Activated B cell treated with CpG ODN at 0.5 μM for 24 hours (primary cell): ENCODE measurements at places on chromosomes 3 and 15. TPM values are rescaled to one million over a fixed set of nuclear protein-coding genes. Genes with fewer than 3 reads are reported as not detected.
A peak's percentile ranks its signal among the peaks of the same experiment; 100 is the strongest.

GRCh38 chr3:65173841-65174240, 486.0 kb upstream of the ADAMTS9 start:
- no peaks in the 10 kb centered on the region for H3K27me3 ChIP-seq
- no peak overlapping the region for H3K4me3 ChIP-seq
- no peaks in the 10 kb centered on the region for H3K36me3 ChIP-seq
- no peaks in the 10 kb centered on the region for H3K4me1 ChIP-seq
- no peak overlapping the region for H3K27ac ChIP-seq

- H3K27me3 ChIP-seq, result no peaks in the 10 kb centered on the region
- no peak for DNase-seq
- H3K27ac ChIP-seq, result no peak overlapping the region
- no peaks in the 10 kb centered on the region for H3K36me3 ChIP-seq
These were observed 50.2 kb upstream of the MRPS22 start for GRCh38 chr3:139293665-139294023.

GRCh38 chr3:85697156-85697555, 738.4 kb downstream of the CADM2 start:
- no peak overlapping the region for H3K4me3 ChIP-seq
- no peaks in the 10 kb centered on the region for H3K4me1 ChIP-seq
- no peaks in the 10 kb centered on the region for H3K27me3 ChIP-seq
- DNase-seq, result no peak
- no peaks in the 10 kb centered on the region for H3K36me3 ChIP-seq
- no peak overlapping the region for H3K27ac ChIP-seq

GRCh38 chr3:136070953-136071949, 105.7 kb downstream of the PPP2R3A start:
- H3K4me3 ChIP-seq, result no peak overlapping the region
- H3K27ac ChIP-seq, result no peak overlapping the region
- DNase-seq, result no peak

- no peak for DNase-seq
- no peaks in the 10 kb centered on the region for H3K27me3 ChIP-seq
- no peak overlapping the region for H3K4me3 ChIP-seq
- no peaks in the 10 kb centered on the region for H3K36me3 ChIP-seq
- no peak overlapping the region for H3K27ac ChIP-seq
- H3K4me1 ChIP-seq, result no peaks in the 10 kb centered on the region
These were observed 15.2 kb downstream of the PRICKLE2 start for GRCh38 chr3:64209866-64210621.

DNA sequence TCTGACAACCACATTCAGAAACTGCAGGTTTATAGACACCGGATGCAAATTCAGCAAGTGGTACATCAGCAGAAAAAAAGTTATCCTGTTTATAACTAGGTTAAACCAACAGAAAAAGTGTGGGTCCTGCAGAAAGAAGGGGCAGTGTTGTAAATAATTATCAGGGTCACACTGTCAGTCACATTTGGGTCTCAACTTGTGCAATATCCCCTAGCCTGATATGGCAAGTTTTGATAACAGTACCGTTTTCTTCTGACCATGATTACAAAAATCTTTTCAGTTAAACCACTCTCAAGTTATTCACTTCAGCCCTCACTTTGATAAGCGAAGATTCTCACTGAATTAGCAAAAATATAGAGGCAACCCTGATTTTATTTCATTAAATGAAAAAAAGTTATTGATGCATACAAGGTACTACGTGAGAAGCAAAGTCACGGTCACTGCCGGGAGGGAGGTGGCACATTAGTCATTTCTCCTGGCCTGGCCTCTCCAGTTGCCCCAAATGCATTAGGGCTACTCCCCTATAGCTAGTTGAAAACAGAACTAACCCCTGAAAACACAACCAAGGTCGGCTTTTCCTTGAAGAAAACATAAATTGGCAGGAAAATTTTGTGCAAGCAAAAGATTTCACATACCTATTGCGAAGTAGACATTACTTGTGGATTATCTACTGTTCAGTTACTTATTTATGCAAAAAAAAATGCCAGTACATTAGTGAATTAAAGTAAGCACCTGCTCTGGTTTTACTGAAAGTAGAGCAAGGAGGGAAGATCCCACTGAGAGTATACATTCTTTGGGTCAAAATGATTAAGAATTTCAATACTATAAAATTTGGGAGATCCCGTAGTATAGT, 28.6 kb downstream of the IL5RA start:
- no peak for DNase-seq
- H3K27ac ChIP-seq, result peak overlapping the region; percentile 46
- no peaks in the 10 kb centered on the region for H3K36me3 ChIP-seq
- peaks cover 2% of the 10 kb centered on the region for H3K27me3 ChIP-seq
- peaks cover 25% of the 10 kb centered on the region for H3K4me1 ChIP-seq

- H3K4me1 ChIP-seq, result peaks cover 10% of the 10 kb centered on the region
- peaks cover 84% of the 10 kb centered on the region for H3K36me3 ChIP-seq
- DNase-seq, result no peak
- H3K4me3 ChIP-seq, result no peak overlapping the region
- H3K27ac ChIP-seq, result no peak overlapping the region
These were observed 49.7 kb downstream of the SLC6A6 start for GRCh38 chr3:14451844-14452739.

- no peak for DNase-seq
- H3K27ac ChIP-seq, result peak overlapping the region; percentile 56
- no peaks in the 10 kb centered on the region for H3K27me3 ChIP-seq
- no peaks in the 10 kb centered on the region for H3K36me3 ChIP-seq
These were observed 4.9 kb downstream of the ZBTB38 start for GRCh38 chr3:141373232-141373631.

DNA sequence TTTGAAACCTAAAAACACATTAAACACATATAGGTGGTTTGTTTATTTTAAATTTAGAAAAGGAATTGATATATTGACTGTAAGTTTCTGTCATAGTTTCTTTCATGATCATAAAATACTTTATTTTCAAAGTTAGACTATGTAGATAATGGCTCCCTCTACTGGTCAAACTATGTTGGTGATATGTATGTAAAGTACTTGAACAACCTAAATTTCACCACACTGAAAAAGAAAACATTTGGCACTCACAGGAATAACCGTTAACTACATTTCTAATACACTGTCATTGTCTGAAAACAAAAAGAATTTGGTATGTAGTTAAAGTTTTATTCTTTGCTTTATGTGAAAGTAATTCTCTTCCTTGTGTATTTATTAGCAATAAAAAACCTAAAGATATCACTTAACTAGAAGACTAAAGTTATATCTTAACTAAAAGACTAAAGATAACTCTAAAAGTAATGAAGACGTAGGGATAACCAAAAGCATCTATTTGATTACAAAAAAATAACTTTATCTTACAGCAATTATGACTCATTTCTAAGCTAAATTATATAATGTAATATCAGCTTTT, 427.5 kb downstream of the VGLL3 start:
- no peak overlapping the region for H3K27ac ChIP-seq
- no peak for DNase-seq
- no peaks in the 10 kb centered on the region for H3K4me1 ChIP-seq
- H3K27me3 ChIP-seq, result no peaks in the 10 kb centered on the region

DNA sequence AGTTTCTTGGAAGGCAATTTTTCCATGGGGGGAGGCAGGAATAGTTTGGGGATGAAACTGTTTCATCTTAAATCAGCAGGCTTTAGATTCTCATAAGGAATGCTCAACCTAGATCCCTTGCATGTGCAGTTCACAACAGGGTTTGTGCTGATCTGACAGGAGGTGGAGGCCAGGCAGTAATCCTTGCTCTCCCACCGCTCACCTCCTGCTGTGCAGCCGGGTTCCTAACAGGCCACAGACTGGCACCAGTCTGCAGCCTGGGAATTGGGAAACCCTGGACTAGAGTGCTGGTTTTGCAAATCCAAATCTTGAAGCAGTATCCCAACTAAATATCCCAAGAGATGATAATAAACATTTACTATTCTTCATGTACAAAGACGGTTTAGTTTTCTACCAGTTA, 256.3 kb upstream of the TMCO5A start:
- no peaks in the 10 kb centered on the region for H3K27me3 ChIP-seq
- no peak overlapping the region for H3K27ac ChIP-seq
- no peaks in the 10 kb centered on the region for H3K4me1 ChIP-seq
- H3K4me3 ChIP-seq, result no peak overlapping the region
- H3K36me3 ChIP-seq, result no peaks in the 10 kb centered on the region
- DNase-seq, result no peak

GRCh38 chr15:62578546-62578945, 413.5 kb upstream of the C2CD4B start:
- peaks cover 18% of the 10 kb centered on the region for H3K4me1 ChIP-seq
- no peaks in the 10 kb centered on the region for H3K36me3 ChIP-seq
- DNase-seq, result no peak
- peaks cover 8% of the 10 kb centered on the region for H3K27me3 ChIP-seq
- no peak overlapping the region for H3K4me3 ChIP-seq

- H3K27me3 ChIP-seq, result no peaks in the 10 kb centered on the region
- no peak for DNase-seq
- H3K4me3 ChIP-seq, result no peak overlapping the region
- no peaks in the 10 kb centered on the region for H3K36me3 ChIP-seq
- no peak overlapping the region for H3K27ac ChIP-seq
These were observed 82.0 kb downstream of the CNTN3 start for GRCh38 chr3:74532446-74532845.

GRCh38 chr3:67863869-67864268, 209.5 kb upstream of the SUCLG2 start:
- no peaks in the 10 kb centered on the region for H3K36me3 ChIP-seq
- H3K4me1 ChIP-seq, result no peaks in the 10 kb centered on the region
- DNase-seq, result no peak
- H3K27ac ChIP-seq, result no peak overlapping the region

DNA sequence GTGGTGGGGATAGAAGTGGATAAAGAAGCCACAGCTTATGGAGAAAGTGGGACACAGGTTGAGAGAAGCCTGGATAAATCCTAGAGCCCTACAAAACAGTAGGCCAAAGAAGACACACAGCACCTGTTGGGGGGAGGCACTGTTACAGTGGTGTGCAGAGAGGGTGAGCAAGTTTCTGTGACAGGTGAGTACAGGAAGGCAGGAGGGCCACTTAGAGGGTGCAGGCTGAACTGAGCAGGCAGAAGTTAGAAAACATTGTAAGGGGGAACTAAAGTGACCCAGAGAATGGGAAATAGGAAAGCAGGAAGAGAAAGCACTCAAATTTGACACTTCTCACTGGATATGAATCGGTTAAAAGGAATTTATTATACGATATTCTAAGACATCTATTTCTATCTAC, 146.1 kb upstream of the TMCO5A start:
- no peak overlapping the region for H3K27ac ChIP-seq
- H3K4me1 ChIP-seq, result no peaks in the 10 kb centered on the region
- DNase-seq, result no peak
- no peak overlapping the region for H3K4me3 ChIP-seq
- no peaks in the 10 kb centered on the region for H3K36me3 ChIP-seq
- H3K27me3 ChIP-seq, result no peaks in the 10 kb centered on the region

DNA sequence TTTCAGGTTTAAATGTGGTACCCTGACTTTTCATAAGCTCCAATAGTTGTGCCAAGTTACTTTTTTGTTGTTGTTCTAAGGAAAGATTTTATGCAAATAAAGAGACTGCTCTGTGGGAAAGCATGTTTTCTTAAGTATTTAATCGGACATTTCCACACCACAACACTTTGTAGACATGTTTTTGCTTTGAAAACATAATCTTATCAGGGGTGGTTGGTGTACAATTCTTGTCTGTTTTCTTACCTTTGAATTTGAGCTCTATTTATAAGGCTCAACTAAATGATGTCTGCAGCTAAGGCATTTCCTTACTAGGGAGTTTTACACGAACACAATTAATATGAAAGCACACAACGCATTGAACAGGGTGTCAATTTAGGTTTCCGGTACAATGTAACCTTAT, 81.5 kb upstream of the CDIN1 start:
- H3K36me3 ChIP-seq, result no peaks in the 10 kb centered on the region
- DNase-seq, result no peak
- peaks cover 4% of the 10 kb centered on the region for H3K27me3 ChIP-seq
- no peaks in the 10 kb centered on the region for H3K4me1 ChIP-seq
- no peak overlapping the region for H3K4me3 ChIP-seq

- H3K36me3 ChIP-seq, result no peaks in the 10 kb centered on the region
- H3K27me3 ChIP-seq, result peaks cover 12% of the 10 kb centered on the region
- H3K4me1 ChIP-seq, result no peaks in the 10 kb centered on the region
- H3K4me3 ChIP-seq, result no peak overlapping the region
These were observed 7.9 kb downstream of the ECE2 start for GRCh38 chr3:184283681-184284080.

GRCh38 chr3:133246773-133247172, 153.1 kb upstream of the BFSP2 start:
- peaks cover 6% of the 10 kb centered on the region for H3K27me3 ChIP-seq
- no peaks in the 10 kb centered on the region for H3K4me1 ChIP-seq
- no peak for DNase-seq

- no peak overlapping the region for H3K27ac ChIP-seq
- H3K4me3 ChIP-seq, result no peak overlapping the region
- no peaks in the 10 kb centered on the region for H3K36me3 ChIP-seq
- DNase-seq, result no peak
- H3K4me1 ChIP-seq, result no peaks in the 10 kb centered on the region
These were observed 192.2 kb upstream of the THRB start for GRCh38 chr3:24686808-24687207.

GRCh38 chr3:25655659-25656058, 9.0 kb downstream of the TOP2B start:
- H3K36me3 ChIP-seq, result peaks cover 14% of the 10 kb centered on the region
- H3K27ac ChIP-seq, result no peak overlapping the region

DNA sequence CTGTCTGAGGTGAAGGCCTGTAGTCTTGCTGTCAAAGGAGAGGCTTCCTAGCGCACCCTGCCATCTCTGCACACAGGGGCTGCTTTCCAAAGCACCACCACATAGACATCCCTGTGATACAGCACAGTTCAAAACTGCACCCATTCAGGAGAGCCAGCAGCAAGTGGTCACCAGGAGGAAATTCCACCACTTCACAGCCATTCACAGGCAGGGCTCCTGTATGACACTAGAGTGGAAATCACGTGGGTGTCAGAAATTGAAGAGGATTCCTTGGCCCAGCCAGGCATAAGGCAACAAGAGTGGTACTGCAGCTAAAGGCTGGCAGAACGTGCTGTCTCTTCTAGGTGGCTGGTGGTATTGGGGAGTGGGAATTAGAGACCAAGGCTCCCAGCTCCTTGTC, 102.8 kb downstream of the RFTN1 start:
- H3K36me3 ChIP-seq, result peaks cover 63% of the 10 kb centered on the region
- no peak overlapping the region for H3K4me3 ChIP-seq
- peaks cover 57% of the 10 kb centered on the region for H3K4me1 ChIP-seq
- no peak for DNase-seq
- no peak overlapping the region for H3K27ac ChIP-seq

GRCh38 chr15:74716651-74717050, 8.7 kb downstream of the CYP1A1 start:
- H3K27me3 ChIP-seq, result no peaks in the 10 kb centered on the region
- H3K36me3 ChIP-seq, result no peaks in the 10 kb centered on the region
- H3K27ac ChIP-seq, result no peak overlapping the region
- H3K4me3 ChIP-seq, result no peak overlapping the region

GRCh38 chr3:69579306-69580041, 159.8 kb upstream of the MITF start:
- no peak overlapping the region for H3K27ac ChIP-seq
- no peaks in the 10 kb centered on the region for H3K36me3 ChIP-seq
- H3K4me3 ChIP-seq, result no peak overlapping the region
- H3K4me1 ChIP-seq, result no peaks in the 10 kb centered on the region

CA12 gene
- not detected in 2 replicates for total RNA-seq

MKRN3 gene
- 0.55 and 0.98 TPM in 2 replicates for total RNA-seq

ITIH1 gene
- 0.42 and 0.80 TPM in 2 replicates for total RNA-seq

WNT7A gene
- total RNA-seq, result not detected in 2 replicates

GOLGA8G gene
- total RNA-seq, result not detected in 2 replicates

FOXL2NB gene
- not detected in 2 replicates for total RNA-seq

SNURF gene
- total RNA-seq, result 9.8 and 15.9 TPM in 2 replicates

ACKR4 gene
- total RNA-seq, result 0.11 and 0.15 TPM in 2 replicates

PLSCR2 gene
- total RNA-seq, result not detected in 2 replicates

GREM1 gene
- total RNA-seq, result not detected in 2 replicates

AMIGO3 gene
- total RNA-seq, result not detected in 2 replicates

NEK10 gene
- 0.59 and 0.84 TPM in 2 replicates for total RNA-seq

CACNA2D2 gene
- 0.34 and 0.53 TPM in 2 replicates for total RNA-seq
